Dermis microvascular lymphatic vessel endothelial cell (primary cell): ENCODE measurements at places on chromosomes 13 and 19. TPM values are rescaled to one million over a fixed set of nuclear protein-coding genes. Genes with fewer than 3 reads are reported as not detected.

ZIK1 gene
- total RNA-seq, result 3.9 and 7.7 TPM in 2 replicates

NFIX gene
- 16.9 and 22.3 TPM in 2 replicates for total RNA-seq

GPR4 gene
- total RNA-seq, result 1.0 and 1.5 TPM in 2 replicates

FAM98C gene
- total RNA-seq, result 4.6 and 6.4 TPM in 2 replicates

IZUMO1 gene
- 0.25 and 0.26 TPM in 2 replicates for total RNA-seq

TEX26 gene
- not detected in 2 replicates for total RNA-seq

CRX gene
- not detected in 2 replicates for total RNA-seq

ZNF569 gene
- 4.7 and 5.8 TPM in 2 replicates for total RNA-seq

SHISA7 gene
- not detected in 2 replicates for total RNA-seq

PSG2 gene
- not detected in 2 replicates for total RNA-seq

DHDH gene
- total RNA-seq, result 0.13 TPM in 1 of 2 replicates, not detected in the other

C13orf46 gene
- total RNA-seq, result 0.13 TPM in 2 replicates

TMEM38A gene
- 0.90 and 2.1 TPM in 2 replicates for total RNA-seq

KLK2 gene
- not detected in 2 replicates for total RNA-seq

FCER2 gene
- total RNA-seq, result not detected in 2 replicates

SHD gene
- total RNA-seq, result not detected in 2 replicates

ATP4B gene
- total RNA-seq, result not detected in 2 replicates

FGF21 gene
- not detected in 2 replicates for total RNA-seq

CEBPA gene
- 0.13 TPM in 2 replicates for total RNA-seq

DAND5 gene
- 0.25 and 0.26 TPM in 2 replicates for total RNA-seq

ZSCAN4 gene
- not detected in 2 replicates for total RNA-seq

GPR32 gene
- total RNA-seq, result not detected in 2 replicates

CBY2 gene
- not detected in 2 replicates for total RNA-seq
